CD4-positive, alpha-beta T cell treated with Interleukin-10 for 1 hour (primary cell): ENCODE measurements at places on chromosomes 1 and 21.

DNA sequence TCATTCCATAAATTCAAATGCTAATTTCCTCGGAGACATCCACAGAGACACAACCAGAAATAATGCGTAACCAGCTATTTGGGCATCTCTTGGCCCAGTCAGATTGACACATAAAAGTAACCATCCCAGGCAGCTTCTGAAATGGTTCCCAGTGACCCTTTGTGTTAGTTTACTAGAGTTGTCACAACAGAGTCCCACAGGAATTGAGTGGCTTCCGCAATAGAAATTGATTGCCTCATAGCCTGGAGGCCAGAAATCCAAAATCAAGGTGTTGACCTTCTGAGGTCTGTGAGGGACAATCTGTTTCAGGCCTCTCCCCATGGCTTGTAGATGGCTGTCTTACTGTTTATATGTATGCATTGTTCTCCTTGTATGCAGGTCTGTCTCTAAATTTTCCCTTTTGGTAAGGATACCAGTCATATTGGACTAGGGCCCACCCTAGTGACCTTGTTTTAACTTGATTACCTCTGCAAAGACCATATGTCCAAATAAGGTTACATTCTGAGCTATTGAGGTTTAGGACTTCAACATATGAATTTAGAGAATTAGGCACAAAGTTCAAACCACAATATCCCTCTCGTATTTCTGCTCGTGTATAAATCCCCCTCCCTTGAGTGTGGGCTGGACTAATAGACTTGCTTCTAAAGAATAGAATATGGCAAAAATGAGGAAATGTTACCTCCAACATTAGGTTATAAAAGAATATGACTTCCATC, 78.2 kb upstream of the FGGY start:
- no peak for DNase-seq

GRCh38 chr1:68624233-68624632, 127.4 kb upstream of the DEPDC1 start:
- DNase-seq = no peak

DNA sequence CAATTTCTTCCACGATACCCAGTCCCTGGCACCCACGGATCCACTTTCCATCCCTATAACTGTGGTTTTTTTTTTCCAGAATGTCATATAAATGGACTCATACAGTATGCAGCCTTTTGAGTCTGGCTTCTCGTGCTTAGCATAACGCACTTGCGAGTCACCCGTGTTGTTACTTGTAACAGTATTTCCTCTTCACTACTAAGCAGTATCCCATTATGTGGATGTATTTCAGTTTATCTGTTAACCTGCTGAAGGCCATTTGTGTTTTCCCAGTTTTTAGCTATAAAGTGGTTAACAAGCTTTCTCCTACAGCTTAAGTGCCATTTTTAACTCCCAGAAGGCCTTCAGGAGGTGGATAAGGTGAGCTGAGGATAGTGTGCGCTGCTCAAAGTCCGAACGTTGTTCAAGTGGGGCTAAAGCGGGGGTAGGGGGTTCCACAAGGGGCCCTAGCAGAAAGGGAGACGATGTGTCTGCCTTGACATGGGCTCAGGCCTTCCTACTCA, 829 bp downstream of the ADAR start:
- no peak for DNase-seq

GRCh38 chr1:176494436-176494835, 31.5 kb downstream of the PAPPA2 start:
- no peak for DNase-seq

GRCh38 chr1:68321084-68321685, 88.9 kb upstream of the WLS start:
- DNase-seq = no peak

GRCh38 chr1:162663086-162663485, 30.8 kb downstream of the DDR2 start:
- no peak for DNase-seq

DNA sequence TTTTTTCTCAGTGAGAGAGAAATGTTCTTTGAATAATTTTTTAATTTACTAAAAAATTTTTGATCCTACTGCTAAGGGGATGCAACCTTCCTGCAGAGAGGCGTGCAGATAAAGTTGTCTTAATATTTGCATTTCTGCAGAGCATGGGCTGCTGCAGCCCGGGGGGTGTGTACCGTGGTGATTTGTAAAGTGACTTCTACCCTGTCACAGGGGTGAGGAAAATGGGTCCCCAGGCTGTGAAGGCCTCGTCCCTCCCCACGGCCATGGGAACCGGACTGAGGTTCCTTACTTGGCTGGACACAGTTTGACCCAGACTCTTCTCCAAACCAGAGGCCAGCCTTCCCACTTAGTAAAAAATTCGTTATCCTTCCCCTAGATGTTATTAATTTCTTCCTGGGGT, 9.5 kb upstream of the C1orf174 start:
- no peak for DNase-seq

- peak; percentile 6 for DNase-seq
Observed at GRCh38 chr1:233025157-233025556, 74.7 kb downstream of the NTPCR start.

- no peak for DNase-seq
Observed at GRCh38 chr21:20108016-20108415, 890.2 kb upstream of the NCAM2 start.

DNA sequence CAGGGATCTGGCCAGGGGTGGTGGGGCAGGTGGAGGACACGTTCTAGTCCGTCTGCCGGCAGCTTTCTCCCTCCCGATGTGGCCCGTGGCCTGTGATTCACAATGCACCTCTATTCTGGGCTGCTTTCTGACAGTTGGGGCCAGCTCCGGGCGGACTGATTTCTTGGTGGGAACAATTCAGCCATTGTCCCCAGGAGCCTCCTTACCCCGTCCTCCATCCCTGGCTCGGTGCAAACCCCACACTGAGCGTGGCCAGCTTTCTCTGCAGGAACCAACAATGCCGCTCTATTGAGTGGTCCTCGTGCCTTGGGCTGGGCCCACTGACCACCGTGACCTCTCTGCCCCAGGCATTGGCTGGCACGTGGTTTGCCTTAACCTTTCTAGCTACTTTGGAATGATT, 29.7 kb downstream of the PADI2 start:
- no peak for DNase-seq

DNA sequence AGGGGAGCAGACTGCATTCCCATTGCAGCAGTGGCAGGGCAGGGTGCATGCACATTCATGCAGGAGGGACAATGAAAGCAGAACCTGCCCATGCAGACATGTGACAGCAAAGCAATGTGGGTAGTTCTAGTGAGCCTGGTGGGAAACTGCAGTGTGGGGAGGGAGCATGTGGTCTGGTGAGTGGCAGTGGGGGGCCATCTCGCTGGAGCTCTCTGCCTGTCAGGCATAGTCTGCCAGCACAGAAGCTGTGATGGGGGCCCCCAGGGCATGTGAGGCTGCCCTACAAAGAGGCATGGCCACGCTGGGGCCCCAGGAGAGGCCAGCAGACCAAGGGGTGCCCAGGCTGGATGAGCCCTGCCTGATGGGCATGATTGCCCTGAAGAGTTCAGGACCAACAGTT, 579.7 kb downstream of the PTPRC start:
- DNase-seq = no peak

GRCh38 chr21:37677006-37677405, 239.3 kb downstream of the KCNJ6 start:
- DNase-seq = no peak

GRCh38 chr1:238562341-238562740, 671.6 kb upstream of the ZP4 start:
- DNase-seq = no peak

DNA sequence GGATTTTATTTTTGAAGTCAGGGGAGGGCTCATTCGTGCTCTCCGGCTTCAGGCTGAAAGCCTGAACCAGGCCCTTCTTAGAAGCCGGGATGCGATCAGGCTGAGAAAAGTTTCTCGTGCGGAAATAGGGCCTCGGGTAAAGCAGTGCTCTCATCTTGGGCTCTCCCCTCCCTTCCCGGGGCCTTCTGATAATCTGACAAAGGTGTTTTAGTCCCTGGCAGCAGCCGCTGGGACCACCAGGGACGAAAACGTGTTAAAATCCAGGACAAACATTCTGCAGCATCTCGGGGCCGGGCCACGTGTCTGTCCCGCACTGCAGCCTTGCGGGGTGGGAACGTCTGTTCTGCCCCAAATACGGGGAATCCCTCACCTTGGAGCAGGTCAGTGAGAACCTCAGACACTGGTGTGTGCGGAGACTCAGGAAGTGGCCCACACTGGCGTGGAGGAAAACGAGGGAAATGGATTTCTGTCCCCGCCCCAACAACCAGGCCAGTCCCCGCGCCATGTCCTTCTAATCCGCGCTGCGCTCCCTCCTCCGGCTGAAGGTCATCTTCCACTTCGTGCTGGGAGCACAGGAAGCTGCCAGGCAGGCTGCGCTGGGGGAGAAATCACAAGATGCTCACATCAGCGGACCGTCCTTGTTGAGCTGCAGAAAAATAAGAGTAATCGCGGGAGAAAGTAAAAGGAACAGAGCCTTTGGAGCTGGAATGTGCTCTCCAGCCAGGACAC, 16.6 kb upstream of the AJAP1 start:
- no peak for DNase-seq

GRCh38 chr1:230356869-230357794, 69.0 kb downstream of the PGBD5 start:
- DNase-seq = no peak

DNA sequence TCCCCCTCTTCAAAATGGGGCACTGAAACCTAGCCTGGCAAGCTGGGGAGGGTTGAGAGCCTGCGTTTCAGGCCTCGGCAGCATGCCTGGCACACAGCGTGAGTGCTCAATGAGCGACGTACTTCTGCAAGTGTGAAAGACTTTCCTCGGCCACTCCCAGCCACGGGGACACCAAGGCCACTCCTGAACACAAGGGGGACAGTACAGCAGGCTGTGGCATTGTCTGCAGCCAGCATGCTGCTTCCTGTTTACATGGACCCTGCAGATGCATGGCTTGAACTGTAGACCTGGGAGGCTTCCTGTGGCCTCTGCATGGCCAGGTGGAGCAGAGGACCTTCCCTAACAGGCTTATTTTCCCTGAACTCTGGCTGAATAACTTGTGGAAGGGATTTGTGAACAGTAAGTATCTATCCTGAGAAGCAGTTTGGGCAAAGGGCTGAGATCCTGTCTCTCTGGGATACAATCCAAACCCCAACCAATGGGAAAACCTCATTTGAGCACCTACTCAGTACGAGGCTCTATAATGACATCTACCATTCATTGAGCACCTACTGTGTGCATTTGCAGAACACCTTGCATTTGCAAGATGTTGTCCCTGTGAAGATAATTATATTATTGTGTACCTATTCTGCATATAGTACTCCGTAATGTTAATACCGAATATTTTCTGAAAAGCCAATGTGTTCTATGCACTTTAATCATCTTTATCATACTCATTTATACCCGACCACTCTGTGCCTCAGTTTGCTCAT, 9.9 kb upstream of the HSPG2 start:
- no peak for DNase-seq

- DNase-seq = no peak
Observed at GRCh38 chr1:6476483-6476882, 10.5 kb upstream of the TNFRSF25 start.
